ENCODE measurements at places on chromosomes 6 and 20.

DNA sequence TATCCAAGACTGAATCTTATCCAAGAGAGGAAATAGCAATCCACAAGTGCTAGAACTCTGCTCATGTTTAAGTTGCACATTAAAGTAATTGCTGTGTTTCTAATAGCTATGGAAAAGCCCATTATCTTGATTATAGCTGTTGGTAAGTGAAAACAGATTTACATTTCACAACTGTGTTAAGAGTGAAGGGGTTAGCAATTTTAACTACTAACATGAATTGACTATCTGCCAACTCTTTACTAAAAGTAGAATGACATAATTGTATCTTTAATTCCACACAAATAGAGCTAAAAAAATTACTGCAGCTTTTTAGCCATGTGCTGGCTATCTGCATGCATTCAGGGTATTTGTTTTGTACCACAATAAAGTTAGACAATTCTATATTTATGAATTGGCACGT lies 277.9 kb upstream of the IRAK1BP1 start:
- DNase-seq: no peak

DNA sequence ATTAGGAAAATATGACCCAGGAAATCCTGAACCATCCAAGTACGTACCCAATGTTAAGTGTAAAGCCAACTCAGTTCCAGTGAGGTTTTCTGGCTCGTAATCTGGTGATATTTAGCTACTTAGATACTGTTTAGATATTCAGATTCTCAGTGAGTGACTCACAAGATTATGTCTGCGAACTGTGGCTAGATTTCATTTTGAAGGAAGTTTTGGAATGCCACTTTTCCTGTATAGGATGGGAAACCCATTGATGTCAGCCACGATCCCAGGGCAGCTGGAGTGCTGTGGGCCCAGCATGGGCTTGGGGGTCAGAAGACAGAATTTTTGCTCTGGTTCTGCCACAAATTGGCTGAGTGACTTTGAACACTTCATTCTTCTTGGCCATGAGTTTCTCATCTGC lies 76.3 kb downstream of the TMEM170B start:
- DNase-seq: no peak

DNA sequence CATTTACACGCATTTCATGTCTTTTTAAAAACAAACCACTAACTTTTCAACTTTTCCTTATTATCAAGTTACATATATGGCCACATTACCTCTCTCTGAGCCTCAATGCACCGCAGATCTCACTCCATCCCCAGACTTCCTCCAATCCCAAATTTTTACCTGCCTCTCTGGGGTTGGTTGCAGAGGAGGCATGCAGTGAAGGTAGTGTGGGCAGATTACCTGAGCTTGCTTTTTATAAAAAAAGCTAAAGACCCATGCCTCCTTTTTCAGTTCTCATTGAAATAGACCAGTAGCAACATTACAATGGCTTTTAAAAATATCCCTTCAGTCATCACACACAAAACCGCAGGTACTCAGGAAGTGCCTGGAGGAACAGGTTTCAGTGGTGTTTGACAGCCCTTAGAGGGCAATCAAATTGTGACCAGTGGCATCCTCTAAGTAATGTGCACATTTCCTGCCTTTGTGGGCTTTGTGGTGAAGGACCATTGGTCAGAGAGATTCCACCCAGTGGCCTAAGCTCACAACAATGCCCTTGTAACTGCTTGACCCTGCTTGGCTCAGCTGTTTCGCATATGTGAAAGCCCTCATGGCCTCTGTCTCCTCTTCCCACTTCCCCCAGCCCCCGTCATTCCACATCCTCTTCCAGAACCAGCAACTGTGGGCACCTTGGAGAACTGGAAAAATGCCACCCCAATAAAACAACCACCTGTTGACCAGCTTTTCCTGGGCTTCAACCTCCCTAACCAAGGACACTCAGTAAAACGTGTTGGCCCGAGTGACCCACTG lies 30.2 kb upstream of the IL17A start:
- DNase-seq: peak; percentile 39

DNA sequence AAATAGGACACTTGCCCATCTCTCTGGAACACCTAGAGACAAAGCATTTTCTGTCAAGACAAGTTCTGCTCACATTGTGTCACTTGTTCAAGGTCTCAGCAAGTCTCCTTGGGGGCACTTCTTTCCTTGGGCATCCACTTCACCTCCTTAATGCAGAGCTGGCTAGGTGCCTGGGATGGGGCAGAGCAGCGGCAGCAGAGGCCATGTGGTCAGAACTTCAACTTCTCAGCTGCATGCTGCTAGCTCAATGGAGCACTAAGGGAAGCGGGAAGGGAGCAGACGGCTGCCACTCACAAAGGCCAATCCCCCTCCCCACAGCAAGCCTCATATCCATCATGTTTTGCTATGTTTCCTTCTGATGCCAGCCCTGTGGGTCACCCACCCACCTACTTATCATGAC lies 31.5 kb downstream of the NEDD9 start:
- no peak for DNase-seq

DNA sequence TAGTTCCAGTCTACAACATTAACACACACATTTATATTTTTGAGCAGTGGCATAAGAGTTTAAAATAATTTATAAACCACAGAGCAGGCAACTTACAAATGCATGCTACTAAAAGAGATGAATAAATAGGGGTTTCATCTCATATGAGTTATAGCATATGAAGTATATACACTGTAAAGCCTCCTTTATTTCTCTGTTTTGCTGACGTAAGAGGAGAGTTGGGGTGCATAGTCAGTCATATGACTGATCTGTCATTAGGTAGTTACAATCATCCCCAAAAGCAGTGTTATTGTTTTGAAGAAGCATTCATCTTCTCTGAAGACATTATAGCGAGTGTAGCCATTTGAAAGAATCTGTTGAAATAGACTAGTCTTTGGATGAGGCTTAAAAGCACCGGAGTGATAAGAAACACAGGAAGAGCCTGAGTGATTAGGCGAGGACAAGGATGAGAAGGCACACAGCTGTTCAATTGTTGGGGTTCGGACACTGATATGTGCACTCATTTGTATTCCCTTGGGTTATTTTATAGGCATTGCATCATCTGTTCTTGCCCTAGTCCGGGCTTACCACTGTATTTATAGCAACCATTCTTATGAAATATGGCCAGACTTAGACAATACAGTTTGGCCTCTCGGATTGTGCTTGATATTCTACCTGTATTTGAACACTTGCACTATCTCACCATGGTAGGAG lies 325.7 kb downstream of the SAMD5 start:
- no peak for DNase-seq

Data from T-helper 2 cell treated with Interferon-gamma antibody and Interleukin-4, amounts not matched to agents 5 μg/mL and 100 μg/mL, for 36 hours (primary cell).